ENCODE measurements at places on chromosomes 7 and 10. TPM values are rescaled to one million over a fixed set of nuclear protein-coding genes. Genes with fewer than 3 reads are reported as not detected.
A peak's percentile ranks its signal among the peaks of the same experiment; 100 is the strongest.

The BMPER gene
- 7.5 TPM for total RNA-seq

The MUC12 gene
- not detected for total RNA-seq

DNA sequence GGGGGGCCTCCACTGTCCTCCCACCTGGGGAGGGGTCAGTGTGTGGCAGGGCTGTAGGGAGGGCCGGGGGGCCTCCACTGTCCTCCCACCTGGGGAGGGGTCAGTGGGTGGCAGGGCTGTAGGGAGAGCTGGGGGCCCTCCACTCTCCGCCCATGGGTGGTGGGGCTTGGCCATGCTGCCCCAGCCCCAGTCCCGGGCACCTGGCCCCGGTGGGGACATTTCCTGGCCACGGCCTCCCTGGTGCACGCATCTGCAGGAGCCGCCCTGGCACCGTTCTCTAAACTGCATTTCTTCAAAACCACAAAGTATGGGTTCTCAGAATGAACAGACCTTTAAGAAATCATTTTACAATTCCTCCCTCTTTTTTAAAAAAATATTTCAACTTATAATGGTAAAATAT is 89.3 kb upstream of the PDGFA start:
- no peaks in the 10 kb centered on the region for H3K27me3 ChIP-seq
- no peak overlapping the region for H3K27ac ChIP-seq

The NRP1 gene
- 191 TPM for total RNA-seq

The SPDYE1 gene
- not detected for total RNA-seq

DNA sequence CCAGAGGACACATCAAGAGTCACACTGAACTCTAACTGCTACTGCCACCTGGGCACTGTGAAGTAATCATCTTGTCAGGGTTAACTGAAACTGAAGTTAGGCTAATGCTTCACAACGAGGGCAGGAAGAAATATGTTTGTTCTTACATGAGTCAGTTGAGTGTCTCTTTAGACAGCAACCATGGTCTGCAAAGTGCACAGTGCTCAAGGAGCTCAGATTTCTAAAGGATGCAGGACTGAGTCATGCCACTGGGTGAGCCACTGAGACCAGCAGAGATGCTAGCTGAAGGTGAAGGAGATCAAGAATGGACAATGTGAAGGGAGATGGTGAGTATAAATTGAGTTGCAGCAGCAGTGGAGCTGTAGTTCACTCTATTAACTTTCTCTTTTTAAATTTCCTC is 76.0 kb upstream of the CTTNBP2 start:
- H3K27ac ChIP-seq = no peak overlapping the region
- H3K4me1 ChIP-seq = no peaks in the 10 kb centered on the region
- H3K4me3 ChIP-seq = no peak overlapping the region

- H3K27ac ChIP-seq = no peak overlapping the region
- H3K4me1 ChIP-seq = no peaks in the 10 kb centered on the region
- no peak overlapping the region for H3K4me3 ChIP-seq
Measured at GRCh38 chr7:156612930-156613329, 27.6 kb upstream of the RNF32 start.

DNA sequence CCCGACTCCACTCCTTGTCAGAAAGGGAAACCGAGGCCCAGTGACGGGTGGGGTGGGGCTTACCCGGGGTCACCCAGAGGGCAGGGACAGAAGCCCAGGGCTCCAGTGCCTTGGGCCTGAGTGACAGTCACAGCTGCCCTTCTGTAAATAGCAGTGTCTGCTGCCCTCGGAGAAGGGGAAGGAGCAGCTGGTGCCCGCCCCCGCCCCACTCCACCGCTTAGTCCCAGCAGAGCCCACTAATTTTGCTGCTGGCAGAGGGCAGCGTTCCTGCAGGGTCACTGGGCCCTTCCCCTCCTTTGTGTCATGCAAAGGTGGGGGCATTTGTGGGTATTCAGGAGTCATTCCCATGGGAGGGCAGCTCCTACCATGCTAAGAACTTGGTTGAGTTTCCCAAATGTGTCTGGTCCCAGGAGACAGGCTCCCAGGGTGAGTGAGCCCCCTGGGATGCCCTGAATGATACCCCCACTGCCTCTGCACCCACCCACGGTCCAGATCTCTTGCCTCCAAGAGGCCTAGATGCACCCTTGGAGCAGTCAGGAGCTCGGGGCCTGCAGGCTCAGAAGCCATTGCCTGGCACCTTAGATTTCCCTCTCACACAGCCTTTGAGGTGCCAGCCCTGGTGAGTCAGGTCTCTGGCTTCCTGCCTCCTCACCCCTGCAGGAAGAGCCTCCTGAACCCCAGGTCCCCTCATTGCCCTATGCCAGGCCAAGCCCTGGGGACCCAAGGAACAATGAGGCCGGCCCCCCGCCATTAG is 17.2 kb downstream of the SH2B2 start:
- H3K4me1 ChIP-seq = peaks cover 11% of the 10 kb centered on the region
- no peaks in the 10 kb centered on the region for H3K27me3 ChIP-seq
- DNase-seq = no peak
- no peak overlapping the region for H3K27ac ChIP-seq

The PAX4 gene
- not detected for total RNA-seq

- no peak overlapping the region for H3K27ac ChIP-seq
- H3K27me3 ChIP-seq = no peaks in the 10 kb centered on the region
- peaks cover 2% of the 10 kb centered on the region for H3K36me3 ChIP-seq
Measured at GRCh38 chr7:135375908-135376699, 133.8 kb downstream of the CNOT4 start.

GRCh38 chr10:17035446-17035845 is 94.2 kb downstream of the CUBN start:
- H3K4me3 ChIP-seq = no peak overlapping the region
- no peaks in the 10 kb centered on the region for H3K4me1 ChIP-seq
- DNase-seq = no peak
- H3K36me3 ChIP-seq = no peaks in the 10 kb centered on the region

DNA sequence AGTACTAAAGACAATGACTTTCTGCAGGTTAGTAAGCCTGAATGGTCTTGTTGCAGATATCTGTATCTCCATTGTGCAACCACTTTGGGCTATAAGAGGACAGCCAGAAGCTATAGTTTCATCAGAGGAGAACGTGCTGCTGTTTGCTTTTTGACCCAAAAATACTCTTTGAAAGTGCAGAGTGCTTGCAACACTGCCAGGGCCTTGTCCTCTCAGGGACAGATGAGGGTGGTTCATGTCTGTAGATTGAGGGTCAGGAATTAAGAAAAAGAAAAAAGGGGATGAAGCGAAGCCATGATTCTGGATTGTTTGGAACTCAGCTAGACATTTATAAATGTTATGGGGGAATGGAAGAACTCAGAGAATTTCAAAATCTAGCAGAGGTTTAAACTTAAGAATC is 212.5 kb downstream of the SEC23IP start:
- no peak overlapping the region for H3K27ac ChIP-seq
- no peaks in the 10 kb centered on the region for H3K4me1 ChIP-seq
- no peak overlapping the region for H3K4me3 ChIP-seq

GRCh38 chr10:56662765-56663447 is 301.8 kb upstream of the ZWINT start:
- no peak overlapping the region for H3K4me3 ChIP-seq
- H3K4me1 ChIP-seq = no peaks in the 10 kb centered on the region
- no peaks in the 10 kb centered on the region for H3K27me3 ChIP-seq
- no peak for DNase-seq
- no peak overlapping the region for H3K27ac ChIP-seq

- peaks cover 3% of the 10 kb centered on the region for H3K27me3 ChIP-seq
- H3K36me3 ChIP-seq = no peaks in the 10 kb centered on the region
- H3K27ac ChIP-seq = peak overlapping the region; percentile 50
- DNase-seq = peak; percentile 70
- peak overlapping the region; percentile 12 for H3K4me3 ChIP-seq
Measured at GRCh38 chr7:140656548-140657515, 15.9 kb upstream of the ADCK2 start.

GRCh38 chr10:5560817-5561703 is 36.3 kb downstream of the CALML3 start:
- no peak for DNase-seq
- no peaks in the 10 kb centered on the region for H3K27me3 ChIP-seq
- H3K4me3 ChIP-seq = no peak overlapping the region

DNA sequence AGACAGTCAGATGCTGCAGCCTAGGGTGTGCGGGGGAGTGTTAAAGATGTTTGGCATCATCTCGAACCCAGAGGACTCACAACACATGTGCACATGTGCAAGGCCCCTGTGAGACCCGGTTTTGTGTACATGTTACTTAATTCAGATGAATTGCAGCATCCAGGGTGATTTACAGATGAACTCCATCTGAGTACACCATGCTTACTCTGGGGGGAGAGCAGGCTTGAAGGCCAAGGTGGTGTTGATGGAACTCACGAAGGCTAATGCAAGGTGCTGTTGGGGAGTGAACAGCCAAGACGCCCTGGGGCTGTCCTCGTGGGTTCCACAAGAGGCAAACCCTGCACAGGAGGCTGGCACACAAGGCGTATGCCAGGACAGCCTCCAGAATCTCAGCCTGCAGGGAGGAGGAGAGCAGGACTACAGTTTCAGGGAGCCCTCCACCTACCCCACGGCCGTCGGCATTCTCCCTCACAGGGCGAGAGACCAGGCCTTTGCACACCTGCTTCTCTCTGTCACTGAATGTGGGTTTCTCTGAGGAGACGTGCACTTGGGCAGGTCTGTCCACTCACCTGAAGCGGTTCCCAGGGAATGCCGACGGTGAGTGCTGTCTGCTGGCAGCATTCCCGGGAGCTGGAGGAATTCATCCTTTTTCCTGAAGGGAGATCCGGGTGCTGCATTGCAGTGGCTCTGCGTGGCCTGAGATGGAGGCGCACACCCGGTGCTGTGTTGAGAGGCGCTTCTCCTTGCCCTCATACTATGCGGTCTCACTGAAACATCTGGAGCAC is 178.5 kb upstream of the RNF32 start:
- no peaks in the 10 kb centered on the region for H3K4me1 ChIP-seq
- no peaks in the 10 kb centered on the region for H3K36me3 ChIP-seq
- no peak overlapping the region for H3K27ac ChIP-seq
- no peak for DNase-seq

The SUN3 gene
- not detected for total RNA-seq

- no peaks in the 10 kb centered on the region for H3K27me3 ChIP-seq
- H3K27ac ChIP-seq = no peak overlapping the region
- H3K36me3 ChIP-seq = peaks cover 12% of the 10 kb centered on the region
- no peak overlapping the region for H3K4me3 ChIP-seq
- DNase-seq = no peak
Measured at GRCh38 chr10:13634207-13634606, 47.4 kb downstream of the PRPF18 start.

DNA sequence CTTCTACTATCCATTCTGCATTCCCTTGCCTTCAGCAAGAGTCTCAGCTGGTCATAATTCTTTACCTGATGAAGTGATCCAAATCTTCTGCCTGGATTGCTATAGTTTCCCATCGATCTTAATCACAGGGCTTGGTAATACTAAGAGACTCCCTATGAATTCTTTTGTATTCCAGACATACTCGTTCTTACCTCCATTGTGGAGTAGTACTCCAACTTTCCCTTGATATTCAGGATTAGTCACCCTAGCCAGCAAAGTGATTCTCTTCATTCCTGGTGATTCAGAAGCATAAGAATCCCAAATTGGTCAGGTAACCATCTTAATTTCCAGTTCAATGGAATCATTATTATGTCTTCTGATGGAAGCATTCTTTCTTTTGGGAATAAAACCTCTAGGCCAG is 96.7 kb downstream of the TWIST1 start:
- no peaks in the 10 kb centered on the region for H3K36me3 ChIP-seq
- H3K4me3 ChIP-seq = no peak overlapping the region
- no peak overlapping the region for H3K27ac ChIP-seq
- H3K4me1 ChIP-seq = peaks cover 5% of the 10 kb centered on the region
- DNase-seq = peak; percentile 41

DNA sequence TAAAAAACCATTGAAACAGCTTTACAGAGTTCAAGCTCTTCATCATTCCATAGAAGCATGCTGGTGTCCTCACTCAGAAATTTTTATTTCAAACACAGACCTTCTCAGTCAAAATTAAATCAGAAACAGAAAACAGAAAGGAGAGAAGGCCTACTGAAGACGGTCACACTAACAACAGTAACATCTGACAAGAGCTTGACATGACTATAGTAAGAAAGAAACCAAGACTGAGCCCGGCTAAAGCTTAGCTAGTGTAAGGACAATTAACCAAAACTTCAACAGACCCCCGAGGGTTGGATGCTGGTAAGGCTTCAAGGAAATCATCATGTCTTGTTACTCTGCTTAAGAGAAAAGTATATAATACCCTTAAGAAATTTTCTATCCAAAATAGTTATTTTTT is 38.6 kb downstream of the MTPN start:
- H3K4me1 ChIP-seq = 0 out of 2 replicates have a peak, but pooled peaks cover 2% of the 10 kb centered on the region
- no peaks in the 10 kb centered on the region for H3K36me3 ChIP-seq
- no peaks in the 10 kb centered on the region for H3K27me3 ChIP-seq

- DNase-seq = no peak
- no peak overlapping the region for H3K4me3 ChIP-seq
- no peaks in the 10 kb centered on the region for H3K36me3 ChIP-seq
- no peaks in the 10 kb centered on the region for H3K27me3 ChIP-seq
- no peaks in the 10 kb centered on the region for H3K4me1 ChIP-seq
- H3K27ac ChIP-seq = no peak overlapping the region
Measured at GRCh38 chr7:118573085-118573484, 348.6 kb downstream of the ANKRD7 start.

DNA sequence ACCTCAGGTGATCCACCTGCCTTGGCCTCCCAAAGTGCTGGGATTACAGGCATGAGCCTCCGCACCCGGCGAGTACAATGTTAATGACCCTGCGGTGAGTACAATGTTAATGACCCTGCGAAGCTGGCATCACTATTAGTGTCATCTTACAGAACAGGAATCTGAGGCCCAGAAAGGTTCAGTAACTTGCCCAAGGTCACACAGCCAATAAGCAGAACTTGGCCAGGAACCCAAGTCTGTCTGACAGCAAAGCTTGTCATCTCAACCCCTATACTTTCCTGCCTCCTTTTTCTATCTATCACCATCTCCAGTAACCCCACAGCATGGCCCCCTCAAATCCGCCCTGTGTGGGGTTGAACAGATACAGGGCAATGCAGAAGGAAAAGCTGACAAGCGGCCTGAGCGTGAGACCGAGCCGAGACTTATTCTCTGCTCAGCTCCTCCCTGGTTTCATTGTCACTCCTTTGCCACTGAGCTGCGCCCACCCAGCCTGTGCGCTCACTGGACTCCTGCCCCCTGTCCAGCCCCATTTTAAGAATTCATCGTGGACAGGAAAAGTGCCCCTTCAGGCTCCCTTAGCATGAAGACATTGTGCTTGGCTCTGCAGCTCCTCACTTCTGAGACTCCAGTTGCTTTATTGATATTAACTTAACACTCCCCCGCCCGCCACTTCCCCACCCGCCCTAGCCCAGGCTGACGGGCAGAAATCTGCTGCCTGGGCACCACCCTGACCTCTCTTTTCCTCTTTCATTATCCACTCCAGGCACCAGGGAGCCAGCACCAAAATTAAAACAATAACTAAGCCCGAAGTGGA is 58.1 kb upstream of the LBX1 start:
- no peak overlapping the region for H3K27ac ChIP-seq
- H3K36me3 ChIP-seq = no peaks in the 10 kb centered on the region
- peaks cover 86% of the 10 kb centered on the region for H3K27me3 ChIP-seq

Measured in IMR-90 (cell line).